Right kidney (tissue), 9 donors: ENCODE measurements at places on chromosomes 2 and 18.

GRCh38 chr2:191813943-191814342, 32.9 kb downstream of the CAVIN2 start:
- DNase-seq = no peak

DNA sequence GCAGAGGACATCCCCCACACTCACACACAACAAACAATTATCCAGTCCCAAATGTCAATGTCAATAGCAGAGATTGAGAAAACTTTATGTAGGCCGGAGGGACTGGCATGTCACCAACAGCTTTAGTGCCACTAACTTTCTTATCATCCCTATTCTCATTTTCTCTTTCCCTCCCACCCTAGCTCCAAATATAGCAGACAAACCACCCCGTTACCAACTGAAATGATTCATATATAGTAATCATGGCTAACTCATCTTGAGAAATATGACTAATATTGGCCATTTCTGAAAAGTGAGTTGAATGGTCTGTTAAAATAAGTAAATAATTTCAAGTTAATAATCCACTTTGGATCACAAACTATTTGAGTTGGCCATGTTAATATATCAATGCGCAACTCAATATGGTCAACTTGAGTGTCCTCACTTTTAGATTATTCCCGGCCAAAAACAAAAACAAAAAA, 242.1 kb upstream of the RND3 start:
- no peak for DNase-seq

GRCh38 chr18:76962851-76963250, 140.5 kb downstream of the ZNF236 start:
- no peak for DNase-seq

DNA sequence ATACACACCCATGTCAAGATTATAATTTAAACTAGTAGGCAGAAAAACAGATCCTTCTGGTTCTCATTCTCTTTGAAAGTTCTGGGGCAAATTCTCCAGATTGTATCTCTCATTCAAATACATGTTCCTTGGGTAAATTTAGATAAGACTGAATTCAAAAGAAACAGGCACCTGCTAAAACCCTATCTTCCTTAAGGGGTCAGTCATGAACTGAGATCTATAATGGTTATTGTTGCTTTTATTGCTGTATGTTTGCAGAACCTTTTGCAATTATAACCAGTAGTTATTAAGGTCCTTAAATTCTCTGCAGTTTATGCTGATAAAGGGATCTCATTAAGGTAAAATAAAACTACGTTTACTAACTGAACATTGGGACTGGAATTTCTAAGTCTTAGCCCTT, 83.5 kb downstream of the MYO5B start:
- DNase-seq = no peak

GRCh38 chr2:68412127-68412819, 47.2 kb downstream of the PLEK start:
- DNase-seq = no peak

GRCh38 chr2:66832646-66833435, 397.9 kb downstream of the MEIS1 start:
- no peak for DNase-seq

GRCh38 chr2:223846515-223846914, 9.1 kb upstream of the AP1S3 start:
- no peak for DNase-seq

GRCh38 chr2:219959471-219959870, 332.0 kb downstream of the SLC4A3 start:
- no peak for DNase-seq

DNA sequence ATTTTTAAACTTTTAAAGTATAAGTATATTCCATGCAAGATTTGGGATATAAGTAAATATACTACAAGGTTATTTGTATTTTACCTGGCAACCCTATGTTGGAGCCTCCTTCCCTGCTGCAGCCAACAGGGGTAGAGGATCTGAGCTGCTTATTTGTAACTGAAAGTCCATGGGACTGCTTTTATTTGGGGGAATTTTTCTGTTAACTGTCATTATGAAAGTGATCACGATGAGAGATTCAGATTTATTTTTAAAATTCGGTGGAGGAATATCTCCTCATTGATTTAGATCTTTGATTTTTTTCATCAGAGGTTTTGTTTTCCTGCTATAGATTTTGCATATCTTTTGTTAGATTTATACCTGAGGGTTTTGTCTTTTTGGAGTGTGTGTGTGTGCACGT, 215.9 kb downstream of the PRKCE start:
- DNase-seq = no peak

DNA sequence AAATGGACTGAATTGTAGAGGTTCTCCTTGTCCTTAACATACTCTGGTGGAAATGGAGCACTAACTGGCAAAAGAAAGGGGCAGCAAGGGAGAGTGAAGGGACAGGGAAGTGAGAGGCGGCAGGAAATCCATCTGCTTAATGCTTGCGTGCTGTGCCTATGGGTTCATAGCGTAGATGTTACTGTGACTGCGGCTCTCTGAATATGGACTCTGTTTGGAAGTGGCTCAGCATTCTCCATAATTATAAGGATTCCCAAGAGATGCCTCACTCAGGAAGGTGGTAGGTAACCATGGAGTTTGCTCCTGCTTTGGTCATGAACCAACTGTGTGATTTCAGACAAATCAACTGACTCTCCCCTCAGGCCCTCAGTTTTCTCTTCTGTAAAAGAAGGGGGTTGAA, 50.0 kb downstream of the MYO3B start:
- no peak for DNase-seq
